ENCODE measurements at places on chromosomes 5 and 9. TPM values are rescaled to one million over a fixed set of nuclear protein-coding genes. Genes with fewer than 3 reads are reported as not detected.

Gene SLC6A7
- not detected for total RNA-seq

DNA sequence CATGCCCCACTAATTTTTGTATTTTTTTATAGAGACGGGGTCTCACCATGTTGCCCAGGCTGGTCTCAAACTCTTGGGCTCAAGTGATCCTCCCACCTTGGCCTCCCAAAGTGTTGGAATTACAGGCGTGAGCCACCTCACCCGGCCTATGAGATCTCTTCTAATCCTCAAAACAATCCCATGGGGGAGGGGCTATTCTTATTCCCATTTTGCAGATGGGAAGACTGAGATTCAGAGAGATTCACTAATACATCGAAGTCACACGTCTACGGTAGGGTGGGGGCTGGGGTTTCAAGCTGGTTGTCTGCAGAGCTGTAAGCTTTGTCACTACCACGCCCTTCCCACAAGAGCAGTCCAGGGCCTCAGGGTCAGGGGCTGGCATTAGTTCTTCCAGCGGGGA is 14.0 kb upstream of the NTNG2 start:
- no peak for DNase-seq

Gene ZNF879
- total RNA-seq = 38.8 TPM

- DNase-seq = no peak
Observed at GRCh38 chr5:7629561-7629960, 221.4 kb downstream of the CFAP90 start.

Gene PRELID1
- 376 TPM for total RNA-seq

- DNase-seq = no peak
Observed at GRCh38 chr9:111438541-111439235, 45.5 kb downstream of the ECPAS start.
